ENCODE measurements at places on chromosomes 3 and 15. TPM values are rescaled to one million over a fixed set of nuclear protein-coding genes. Genes with fewer than 3 reads are reported as not detected.
A peak's percentile ranks its signal among the peaks of the same experiment; 100 is the strongest.

DNA sequence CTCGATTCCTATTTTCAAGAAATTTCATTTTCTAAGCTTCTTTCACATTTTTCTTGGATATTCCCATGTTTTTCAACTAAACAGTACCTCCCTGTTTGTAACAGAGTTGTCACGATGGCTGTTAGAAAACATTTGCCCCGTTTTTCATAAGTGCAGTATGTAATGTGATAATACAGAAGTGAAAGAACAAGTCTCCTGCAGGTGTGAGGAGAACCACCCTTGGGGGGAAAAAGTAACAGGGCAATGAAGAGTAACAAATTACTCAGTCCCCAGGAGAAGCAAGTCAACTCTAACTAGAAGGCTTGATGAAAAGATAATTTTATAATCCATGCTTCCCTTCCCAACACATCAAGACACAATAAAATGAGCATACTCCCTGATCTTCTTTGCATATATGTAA, 493.3 kb downstream of the FOXP1 start:
- no peak for DNase-seq

DNA sequence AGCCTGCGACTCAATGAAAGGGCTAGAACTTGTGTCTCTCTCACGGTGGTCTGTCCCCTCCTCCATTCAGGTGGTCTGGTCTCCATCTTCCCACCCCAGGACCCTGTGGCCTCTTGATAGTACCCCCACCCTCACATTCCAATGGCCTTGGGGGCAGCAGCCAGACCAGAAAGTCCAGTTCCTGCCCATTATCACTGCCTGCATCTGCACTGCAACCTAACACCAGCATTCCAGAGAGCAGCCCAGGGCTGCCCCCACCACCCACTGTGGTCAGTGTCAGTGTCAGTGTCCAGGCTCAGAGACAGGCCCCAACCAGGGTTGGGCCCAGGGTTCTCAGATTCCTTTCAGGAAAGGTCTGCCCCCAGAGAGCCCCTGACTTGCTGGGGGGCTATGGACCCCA, 12.6 kb downstream of the IGDCC3 start:
- no peak for DNase-seq

GRCh38 chr3:146403792-146404191, 65.6 kb downstream of the PLSCR2 start:
- no peak for DNase-seq

GRCh38 chr3:8777201-8777977, 8.0 kb upstream of the OXTR start:
- DNase-seq = no peak

GRCh38 chr3:182420741-182421140, 372.6 kb upstream of the ATP11B start:
- DNase-seq = no peak

GRCh38 chr3:156751461-156752025, 74.6 kb upstream of the LEKR1 start:
- DNase-seq = no peak

- peak; percentile 80 for DNase-seq
Measured at GRCh38 chr3:159787178-159787574, 201.5 kb upstream of the IL12A start.

DNA sequence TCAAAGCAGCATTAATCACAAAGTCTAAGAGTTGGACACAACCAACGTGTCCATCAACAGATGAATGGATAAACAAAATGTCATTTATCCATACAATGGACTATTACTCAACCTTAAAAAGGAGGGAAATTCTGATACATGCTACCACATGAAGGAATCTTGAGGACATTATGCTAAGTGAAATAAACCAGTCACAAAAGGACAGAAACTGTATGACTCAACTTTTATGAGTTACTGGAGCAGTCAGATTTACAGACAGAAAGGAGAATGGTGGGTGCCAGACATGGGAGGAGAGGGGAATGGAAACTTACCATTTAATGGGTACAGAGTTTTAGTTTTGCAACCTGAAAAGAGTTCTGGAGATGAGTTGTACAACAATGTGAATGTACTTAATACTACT, 43.0 kb upstream of the SEC13 start:
- no peak for DNase-seq

GRCh38 chr3:53583161-53583690, 88.8 kb downstream of the CACNA1D start:
- no peak for DNase-seq

DNA sequence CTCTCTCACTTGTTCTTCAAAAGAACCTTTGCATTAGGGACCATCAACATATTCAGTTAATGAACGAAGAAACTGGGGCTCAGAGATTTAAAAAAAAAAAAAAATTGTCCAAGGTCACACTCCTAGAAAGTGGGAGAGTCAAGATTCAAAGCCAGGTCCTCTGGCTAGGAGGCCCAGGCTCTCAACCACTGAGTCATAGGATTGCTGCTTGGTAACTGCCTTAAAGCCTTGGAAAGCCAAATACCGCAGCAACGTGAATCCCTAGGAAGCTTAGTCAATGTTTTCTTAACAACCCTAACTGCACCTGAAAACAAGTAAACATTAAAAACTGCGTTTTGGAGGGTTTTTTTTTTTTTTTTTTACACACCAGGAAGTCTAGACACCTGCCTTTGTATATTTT, 156.8 kb downstream of the WNT5A start:
- peak; percentile 67 for DNase-seq

DNA sequence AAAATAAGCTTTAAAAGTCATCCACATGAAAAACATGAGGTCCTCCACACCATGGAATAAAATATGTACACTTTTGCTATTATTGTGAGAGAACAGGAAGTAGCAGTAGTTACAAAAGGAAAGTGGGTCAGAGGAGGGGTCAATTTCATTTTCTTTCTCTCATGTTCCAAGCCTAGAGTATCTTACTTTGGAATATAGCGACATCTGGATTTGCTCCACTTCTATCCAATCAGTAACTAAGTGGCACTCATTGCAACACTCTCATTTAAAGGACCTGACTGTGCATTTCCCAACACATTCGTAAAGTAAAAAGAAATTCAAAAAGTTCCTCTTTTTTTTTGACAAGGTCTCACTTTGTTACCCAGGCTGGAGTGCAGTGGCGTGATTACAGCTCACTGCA, 637.3 kb downstream of the TUSC7 start:
- DNase-seq = no peak

- no peak for DNase-seq
Measured at GRCh38 chr3:187759601-187760000, 14.3 kb upstream of the BCL6 start.

GRCh38 chr3:187587076-187587475, 83.1 kb downstream of the SST start:
- no peak for DNase-seq

GRCh38 chr3:65438612-65439011, 600.1 kb downstream of the MAGI1 start:
- DNase-seq = no peak

DNA sequence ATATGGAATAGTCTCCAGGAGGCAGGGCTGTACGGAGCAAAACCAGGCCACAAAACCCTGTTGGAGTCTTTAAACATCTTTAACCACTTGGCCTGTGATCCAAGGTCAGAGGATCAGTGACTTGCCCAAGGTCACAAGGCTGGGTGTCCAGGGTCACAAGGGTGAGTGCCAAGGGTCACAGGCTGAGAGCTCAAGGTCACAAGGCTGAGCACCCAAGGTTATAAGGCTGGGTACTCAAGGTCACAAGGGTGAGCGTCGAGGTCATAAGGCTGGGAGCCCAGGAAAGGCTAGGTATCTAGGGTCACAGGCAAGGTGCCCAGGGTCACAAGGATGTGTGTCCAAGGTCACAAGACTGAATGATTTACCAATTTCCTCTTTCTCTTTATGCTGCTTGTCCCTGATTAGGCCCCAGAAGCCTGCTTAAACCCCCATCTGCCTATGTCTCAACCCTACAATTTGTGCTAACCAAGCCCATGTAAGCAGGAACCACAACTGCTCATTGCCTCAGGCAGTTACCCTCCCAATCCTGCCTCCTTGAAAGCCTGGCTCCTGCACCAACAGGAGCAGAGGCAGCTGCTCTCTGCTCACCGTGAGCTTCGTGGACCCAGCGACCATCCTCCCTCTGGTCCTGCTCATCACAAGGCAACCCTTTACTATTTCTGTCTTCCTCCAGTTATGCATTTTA, 51.5 kb downstream of the MGLL start:
- no peak for DNase-seq

GRCh38 chr3:117790235-117790987, 1080.8 kb downstream of the TUSC7 start:
- DNase-seq = no peak

- DNase-seq = no peak
Measured at GRCh38 chr15:83881156-83881555, 227.2 kb downstream of the ADAMTSL3 start.

DNA sequence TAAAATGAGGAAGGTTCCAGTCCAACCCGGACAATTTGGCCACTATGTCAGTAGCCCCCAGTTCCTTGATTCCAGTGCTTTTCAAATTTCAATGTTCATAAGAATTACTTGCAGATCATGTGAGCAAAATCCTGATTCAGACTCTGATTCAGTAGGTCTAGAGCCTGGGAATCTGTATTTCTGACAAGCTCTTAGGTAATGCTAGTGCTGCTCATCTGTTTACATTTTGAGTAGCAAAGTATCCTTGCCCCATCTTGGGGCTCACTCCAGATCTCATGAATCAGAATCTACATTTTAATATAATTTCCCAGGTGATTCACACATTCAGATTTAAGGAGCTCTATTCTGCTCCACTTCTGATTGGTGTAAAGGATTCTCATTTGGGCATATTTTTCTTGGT, 142.0 kb downstream of the NAALADL2 start:
- DNase-seq = no peak

DNA sequence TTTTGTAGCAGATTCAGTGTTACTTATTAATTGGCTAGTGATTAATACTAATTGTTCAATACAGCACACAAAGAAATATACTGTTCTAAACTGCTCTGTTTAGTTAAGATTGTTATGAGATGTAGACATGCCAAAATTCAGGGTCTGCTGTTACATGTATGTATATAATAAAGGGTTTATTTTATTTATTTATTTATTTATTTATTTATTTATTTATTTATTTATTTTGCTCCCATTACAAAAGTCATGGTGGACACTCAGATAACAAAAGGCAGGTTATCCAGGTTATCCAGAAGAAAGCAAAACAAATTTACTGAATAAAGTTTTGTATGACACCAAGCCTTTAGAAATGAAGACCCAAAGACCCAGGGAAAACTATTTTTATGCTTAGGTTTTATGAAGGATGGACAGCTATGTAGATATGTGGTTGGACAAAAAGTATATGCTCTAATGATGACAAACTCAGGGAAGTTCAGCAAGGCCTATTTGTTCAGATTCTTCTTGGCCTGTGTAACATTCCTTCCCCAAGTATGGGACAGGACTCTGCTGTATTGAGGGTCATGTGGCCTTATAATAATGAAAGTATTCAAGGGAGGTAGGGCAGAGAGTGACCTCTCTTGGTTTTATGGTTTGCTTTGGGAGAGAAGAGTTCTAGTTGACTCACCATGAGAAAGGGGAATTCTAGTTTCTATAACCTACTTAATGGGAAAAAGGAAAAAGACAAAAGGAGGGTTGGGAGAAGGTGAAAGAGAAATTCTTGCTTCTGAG, 1056.8 kb downstream of the ROBO2 start:
- DNase-seq = no peak

- no peak for DNase-seq
Measured at GRCh38 chr15:69104050-69104750, 56.2 kb upstream of the GLCE start.

DNA sequence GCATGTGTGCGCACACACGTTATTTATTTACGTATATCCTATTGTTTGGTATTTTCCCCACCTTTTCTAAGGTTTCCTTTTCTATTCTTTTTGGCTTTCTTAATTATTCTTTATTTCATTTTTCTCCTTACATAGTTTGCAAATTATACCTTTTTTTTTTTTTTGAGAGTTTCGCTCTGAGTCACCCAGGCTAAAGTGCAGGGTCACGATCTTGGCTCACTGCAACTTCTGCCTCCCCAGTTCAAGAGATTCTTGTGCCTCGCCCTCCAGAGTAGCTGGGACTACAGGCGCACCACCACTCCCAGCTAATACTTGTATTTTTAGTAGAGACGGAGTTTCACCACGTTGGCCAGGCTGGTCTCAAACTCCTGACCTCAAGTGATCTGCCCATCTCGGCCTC, 20.0 kb upstream of the CILP start:
- DNase-seq = no peak

DNA sequence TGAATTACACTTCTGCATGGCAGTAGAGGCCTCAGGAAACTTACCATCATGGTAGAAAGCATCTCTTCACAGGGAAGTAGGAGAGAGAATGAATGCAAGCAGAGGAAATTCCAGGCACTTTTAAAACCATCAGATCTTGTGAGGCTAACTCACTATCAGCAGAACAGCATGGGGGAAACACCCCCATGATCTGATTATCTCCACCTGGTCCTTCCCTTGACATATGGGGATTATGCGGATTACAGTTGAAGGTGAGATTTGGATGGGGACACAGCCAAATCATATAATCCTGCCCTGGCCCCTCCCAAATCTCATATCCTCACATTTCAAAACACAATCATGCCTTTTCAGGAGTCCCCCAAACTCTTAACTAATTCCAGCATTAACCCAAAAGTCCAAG, 691.1 kb downstream of the SI start:
- no peak for DNase-seq

DNA sequence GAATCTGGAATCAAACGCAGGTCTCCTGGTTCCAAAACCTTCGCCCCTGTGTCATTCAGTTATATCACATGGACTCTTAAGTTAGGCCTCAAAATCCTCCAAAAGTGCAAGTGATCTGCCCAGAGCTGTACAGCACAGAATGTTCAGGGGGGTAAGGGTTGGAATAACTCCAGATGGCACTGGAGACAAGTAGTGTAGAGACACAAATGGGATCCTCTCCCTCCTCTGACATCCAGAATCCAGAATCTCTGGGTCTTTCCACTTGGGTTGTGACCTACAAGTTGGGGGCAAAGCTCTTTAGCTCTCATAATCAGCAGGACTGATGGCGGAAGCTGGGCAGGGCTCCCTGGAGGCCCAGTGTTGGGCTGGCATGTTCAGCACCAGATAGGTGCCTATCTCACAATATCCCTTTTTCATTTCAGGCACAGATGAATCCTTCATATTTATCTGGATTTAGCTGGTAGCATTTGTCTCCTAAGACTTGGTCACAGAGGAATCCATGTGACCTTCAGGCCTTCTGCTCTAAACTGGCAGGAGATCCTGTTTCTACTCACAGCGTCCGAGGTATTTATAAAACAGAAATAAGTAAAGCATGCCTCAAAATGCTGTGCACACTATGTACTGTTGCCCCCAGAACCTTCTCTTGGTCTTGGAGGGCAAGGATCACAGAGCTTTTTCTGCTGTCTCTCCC, 15.4 kb downstream of the ABHD2 start:
- DNase-seq = no peak

- no peak for DNase-seq
Measured at GRCh38 chr15:43165801-43166325, 19.3 kb upstream of the CCNDBP1 start.

GRCh38 chr3:112579232-112579631, 17.4 kb downstream of the SLC35A5 start:
- no peak for DNase-seq

GRCh38 chr3:183541738-183542137, 13.8 kb downstream of the KLHL6 start:
- no peak for DNase-seq

The NCEH1 gene
- total RNA-seq = 73.0 TPM

The IMPG2 gene
- 0.10 TPM for total RNA-seq

The CYP11A1 gene
- total RNA-seq = 0.57 TPM

The GASK1A gene
- total RNA-seq = not detected

The CCR9 gene
- not detected for total RNA-seq

The CILP gene
- total RNA-seq = 0.08 TPM

The PLCH1 gene
- total RNA-seq = 0.03 TPM

The CD200 gene
- not detected for total RNA-seq

The LRRC34 gene
- 1.2 TPM for total RNA-seq

The CFAP91 gene
- total RNA-seq = 0.90 TPM

The POPDC2 gene
- 0.15 TPM for total RNA-seq

The ADAMTS9 gene
- total RNA-seq = 0.05 TPM

The CAMKV gene
- total RNA-seq = 0.85 TPM

The TEX55 gene
- total RNA-seq = not detected

The CACNA1D gene
- 23.0 TPM for total RNA-seq

Data from Panc1 (cell line).